Chondrocyte (in vitro differentiated cells): ENCODE measurements at places on chromosomes 16 and 17. TPM values are rescaled to one million over a fixed set of nuclear protein-coding genes. Genes with fewer than 3 reads are reported as not detected.

DNA sequence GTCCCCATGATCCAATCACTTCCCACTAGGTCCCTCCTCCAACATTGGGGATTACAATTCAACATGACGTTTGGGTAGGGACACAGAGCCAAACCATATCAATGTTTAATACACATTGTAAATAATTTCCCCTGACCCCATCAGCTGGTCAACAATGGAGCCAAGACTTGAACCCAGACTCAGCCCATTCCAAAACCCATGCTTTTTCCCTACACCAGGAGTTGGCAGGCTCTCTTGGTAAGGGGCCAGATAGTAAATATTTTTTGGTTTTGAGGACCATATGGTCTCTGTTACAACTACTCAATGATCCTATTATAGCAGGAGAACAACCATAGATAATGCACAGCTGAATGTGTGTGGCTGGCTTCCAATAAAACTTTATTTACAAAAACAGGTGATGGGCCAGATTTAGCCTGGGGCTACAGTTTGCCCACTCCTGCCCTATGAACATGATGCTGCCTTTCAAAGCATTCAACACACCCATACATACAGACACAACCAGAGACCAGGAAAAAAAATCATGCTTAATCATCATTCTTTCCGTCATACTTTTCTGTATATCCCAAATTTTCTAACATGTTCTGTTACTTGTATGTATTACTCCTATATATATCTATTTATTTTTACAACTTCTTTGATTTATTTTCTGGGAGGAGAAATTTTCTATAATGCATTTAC is 22.1 kb upstream of the MSI2 start:
- DNase-seq, result no peak
- no peak overlapping the region for H3K4me3 ChIP-seq
- H3K36me3 ChIP-seq, result no peaks in the 10 kb centered on the region

GRCh38 chr17:74545843-74546230 is at the start of gene CD300C:
CD300C (minus strand) TSS chr17:74546115; CDS start chr17:74545782, 333 bp downstream.
- DNase-seq, result peak; percentile 49
- H3K27ac ChIP-seq, result no peak within 1 kb of the TSS
- H3K4me3 ChIP-seq, result no peak within 1 kb of the TSS

KCNG4 gene
- not detected in 3 replicates for total RNA-seq

C16orf54 gene
- total RNA-seq, result not detected in 3 replicates
